ENCODE measurements at places on chromosomes 3 and 15.

DNA sequence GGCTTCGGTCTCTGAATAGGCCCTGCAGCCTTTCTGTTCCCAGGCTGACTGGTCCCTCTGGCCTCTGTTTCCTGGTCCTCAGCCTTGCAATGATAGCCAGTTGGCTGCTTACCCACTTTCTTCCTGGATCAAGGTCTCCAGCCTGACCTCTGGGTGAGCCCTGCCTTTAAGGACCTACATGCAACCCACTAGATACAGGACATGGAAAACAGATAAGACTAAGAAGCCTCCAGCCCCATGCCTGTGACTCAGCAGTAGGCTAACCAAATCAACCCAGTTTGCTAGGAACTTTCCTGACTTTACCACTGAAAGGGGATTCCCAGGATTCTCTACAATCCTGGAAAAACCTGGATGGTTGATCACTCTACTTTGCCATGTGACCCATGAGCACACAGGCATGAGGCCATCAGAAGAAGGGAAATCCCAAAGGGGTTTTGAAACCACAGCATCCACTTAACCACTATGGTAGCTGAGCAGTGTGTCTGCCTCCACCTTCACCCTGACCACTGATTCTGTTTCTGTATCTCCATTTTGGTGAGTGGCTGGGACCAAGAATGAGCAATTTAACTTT lies 188.1 kb downstream of the CHST2 start:
- no peak for DNase-seq

GRCh38 chr3:174206607-174207192 lies 652.4 kb upstream of the NAALADL2 start:
- no peak for DNase-seq

DNA sequence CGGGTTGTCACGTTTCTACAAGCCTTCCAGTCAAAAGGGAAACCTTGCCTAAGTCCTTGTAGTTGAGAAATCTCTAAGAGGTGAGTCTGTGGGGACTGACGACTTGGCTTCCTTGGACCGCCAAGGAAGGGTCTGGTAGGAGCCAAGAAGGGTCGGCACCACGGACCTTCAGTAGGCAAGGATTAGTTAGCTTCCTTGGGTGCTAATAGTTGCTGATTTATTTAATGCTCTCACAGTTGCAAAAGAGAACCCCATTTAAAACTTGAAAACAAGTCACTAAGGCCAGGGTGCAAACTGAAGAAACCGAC lies 361 bp upstream of the LCMT2 start:
- DNase-seq, result no peak

DNA sequence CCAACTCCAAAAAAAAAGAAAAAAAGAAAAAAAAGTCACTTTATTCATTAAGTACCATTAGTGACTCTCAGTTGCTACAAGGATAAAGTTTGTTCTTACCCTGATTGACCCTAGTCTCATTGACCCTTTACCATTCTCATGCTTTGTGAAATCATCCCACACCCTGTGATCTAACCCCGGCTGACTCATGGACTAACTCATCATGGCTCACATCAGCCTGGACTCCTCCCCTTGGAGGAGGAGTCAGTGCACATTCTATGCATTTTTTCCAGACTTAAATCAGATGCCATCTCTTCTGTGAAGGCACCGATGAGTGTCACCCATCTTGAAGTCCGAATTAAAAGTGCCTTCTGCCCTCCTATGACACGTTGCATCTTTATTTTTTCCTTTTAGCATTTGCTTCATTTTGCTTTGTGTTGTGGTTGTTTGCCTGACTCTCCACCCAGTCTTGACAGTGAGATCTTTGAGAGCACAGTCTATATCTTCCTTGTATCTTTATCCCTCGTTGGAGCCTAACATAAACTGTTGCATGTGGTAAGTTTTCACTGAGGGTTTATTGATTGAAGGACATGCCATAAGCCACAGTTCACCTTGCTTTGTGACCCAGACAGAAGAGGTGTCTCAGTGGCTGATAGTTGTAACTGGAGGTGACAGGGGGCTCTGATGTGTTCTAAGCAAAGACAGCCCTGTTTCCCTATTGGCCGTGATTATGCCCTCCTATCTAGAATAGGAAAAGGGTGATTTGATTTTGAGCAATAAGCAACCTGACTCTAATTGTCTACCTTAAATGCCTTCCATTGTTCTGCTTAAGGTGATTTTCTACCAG lies 72.1 kb downstream of the IL1RAP start:
- DNase-seq, result no peak

GRCh38 chr3:3636815-3637214 lies 162.4 kb upstream of the LRRN1 start:
- no peak for DNase-seq

DNA sequence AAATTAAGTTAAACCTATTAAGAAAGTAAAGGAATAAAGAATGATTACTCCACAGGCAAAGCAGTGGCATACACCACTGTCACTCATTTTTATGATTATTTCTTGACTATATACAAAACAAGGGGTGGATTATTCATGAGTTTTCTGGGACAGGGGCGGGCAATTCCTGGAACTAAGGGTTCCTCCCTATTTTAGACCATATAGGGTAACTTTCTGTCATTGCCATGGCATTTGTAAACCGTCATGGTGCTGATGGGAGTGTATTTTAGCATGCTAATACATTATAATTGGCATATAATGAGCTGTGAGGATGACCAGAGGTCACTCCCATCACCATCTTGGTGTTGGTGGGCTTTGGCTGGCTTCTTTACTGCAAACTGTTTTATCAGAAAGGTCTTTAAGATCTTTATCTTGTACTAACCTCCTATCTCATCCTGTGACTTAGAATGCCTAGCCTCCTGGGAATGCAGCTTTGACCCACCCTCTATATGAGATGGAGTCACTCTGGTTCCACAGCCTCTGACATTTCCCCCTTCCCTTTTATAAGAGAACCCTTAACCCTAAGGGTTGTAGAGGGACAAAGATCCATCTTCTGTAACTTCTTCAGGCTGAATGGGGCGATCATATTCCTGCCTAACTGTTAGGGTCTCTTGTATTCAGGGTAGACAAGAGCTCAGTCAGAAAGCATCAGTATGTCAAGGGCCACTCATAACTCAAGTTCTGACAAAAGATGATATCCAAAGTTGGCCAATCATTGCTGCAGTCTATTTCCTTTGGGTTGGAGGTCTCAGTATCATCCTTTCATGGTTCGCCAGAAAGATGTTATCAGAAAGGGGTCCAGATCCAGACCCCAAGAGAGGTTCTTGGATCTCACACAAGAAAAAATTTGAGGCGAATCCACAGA lies 79.5 kb upstream of the LIPC start:
- no peak for DNase-seq

GRCh38 chr3:52568069-52568468 lies 31.7 kb downstream of the UQCC5 start:
- DNase-seq, result no peak

GRCh38 chr3:22115581-22115980 lies 364.6 kb upstream of the ZNF385D start:
- no peak for DNase-seq

DNA sequence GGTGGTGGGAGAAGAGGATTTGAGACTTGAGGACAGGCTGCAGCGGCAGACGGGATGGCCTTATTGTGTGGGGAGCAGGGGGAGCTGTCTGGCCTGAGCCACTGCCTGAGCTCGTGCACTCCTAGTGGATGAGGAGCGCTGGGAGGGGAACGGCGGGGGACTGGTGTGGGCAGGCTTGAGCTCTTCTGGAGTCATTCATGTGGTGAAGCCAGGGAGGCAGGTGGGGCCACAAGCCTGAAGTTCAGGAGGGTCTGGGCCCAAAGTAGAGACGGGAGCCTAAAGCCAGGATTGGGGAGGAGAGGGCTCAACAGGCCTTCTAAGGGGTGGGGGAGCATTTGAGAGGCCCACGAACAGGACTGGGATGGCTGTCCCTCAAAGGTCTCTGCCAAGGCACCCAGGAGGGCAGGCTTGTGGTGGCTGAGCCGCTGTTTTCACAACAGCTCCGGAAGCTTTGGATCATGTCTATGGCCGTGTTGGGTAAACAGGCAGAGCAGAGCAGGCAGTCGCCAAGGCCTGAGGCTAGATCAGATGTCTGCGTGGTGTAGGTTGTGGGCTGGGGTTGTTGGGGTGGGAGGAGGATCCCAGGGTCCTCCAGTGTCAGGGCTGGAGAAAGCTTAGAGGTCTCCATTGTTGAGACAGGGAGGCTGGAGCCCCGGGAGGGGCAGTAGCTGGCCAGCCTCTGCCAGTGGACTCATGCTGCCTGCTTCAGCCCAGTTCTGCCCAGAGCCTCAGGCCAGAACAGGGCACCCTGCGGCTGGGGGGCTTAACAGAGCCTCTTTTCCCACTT lies 8.2 kb downstream of the PRKCD start:
- DNase-seq, result no peak

DNA sequence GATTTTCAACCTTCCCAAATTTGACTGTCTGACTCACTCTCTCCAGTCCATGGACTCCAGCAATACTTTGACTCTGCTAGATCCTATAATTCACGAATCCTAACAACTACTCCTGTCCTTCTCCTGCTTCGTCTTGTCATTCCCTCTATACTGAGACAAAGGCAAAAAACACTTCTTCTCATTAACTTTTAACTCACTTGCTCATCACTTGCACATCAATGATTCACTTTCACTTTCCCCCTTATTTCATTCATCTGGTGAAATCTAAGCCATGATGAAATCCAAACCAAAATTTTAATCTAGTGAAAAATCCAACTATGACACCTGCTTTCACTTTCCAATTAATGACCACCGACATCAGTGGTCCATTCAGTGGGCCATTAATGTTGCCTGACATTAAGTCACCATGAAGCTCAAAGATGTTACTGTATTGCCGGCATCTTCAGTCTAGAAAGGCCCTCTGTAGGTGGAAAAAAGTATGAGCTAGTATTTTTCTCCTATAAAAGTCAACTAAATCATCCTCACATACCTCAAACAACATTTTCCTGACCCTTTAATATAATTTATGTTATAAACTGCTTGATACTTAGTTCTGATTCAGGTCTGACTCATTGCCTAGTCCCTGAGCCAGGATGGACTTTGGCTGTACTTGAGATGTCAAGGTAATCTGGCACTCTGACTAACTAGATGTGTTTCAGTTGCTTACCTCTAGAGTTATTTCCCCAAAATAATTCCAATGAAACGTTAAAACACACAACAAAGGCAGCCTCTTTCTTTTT lies 158.6 kb downstream of the CNTN6 start:
- no peak for DNase-seq

GRCh38 chr3:37745076-37745475 lies 116.6 kb upstream of the CTDSPL start:
- DNase-seq, result no peak

DNA sequence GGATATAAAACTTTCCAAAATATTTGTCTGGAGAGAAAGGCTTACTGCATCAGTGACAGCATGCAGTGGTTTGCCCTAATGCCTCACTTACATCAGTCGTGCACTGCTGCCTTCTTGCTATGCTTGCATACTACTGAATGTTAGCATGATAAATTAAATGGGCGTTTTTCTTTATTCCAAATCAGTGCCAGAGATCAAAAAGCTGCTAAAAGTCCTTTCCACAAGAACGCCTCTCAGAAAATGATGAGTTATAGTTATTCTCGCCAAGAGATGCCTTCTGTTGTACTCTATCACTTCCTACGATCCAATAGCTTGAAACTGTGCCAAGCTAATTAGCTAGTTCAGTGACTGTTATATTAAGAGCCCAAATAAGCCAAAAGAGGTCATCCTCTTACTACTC lies 345.8 kb upstream of the ROBO2 start:
- no peak for DNase-seq

DNA sequence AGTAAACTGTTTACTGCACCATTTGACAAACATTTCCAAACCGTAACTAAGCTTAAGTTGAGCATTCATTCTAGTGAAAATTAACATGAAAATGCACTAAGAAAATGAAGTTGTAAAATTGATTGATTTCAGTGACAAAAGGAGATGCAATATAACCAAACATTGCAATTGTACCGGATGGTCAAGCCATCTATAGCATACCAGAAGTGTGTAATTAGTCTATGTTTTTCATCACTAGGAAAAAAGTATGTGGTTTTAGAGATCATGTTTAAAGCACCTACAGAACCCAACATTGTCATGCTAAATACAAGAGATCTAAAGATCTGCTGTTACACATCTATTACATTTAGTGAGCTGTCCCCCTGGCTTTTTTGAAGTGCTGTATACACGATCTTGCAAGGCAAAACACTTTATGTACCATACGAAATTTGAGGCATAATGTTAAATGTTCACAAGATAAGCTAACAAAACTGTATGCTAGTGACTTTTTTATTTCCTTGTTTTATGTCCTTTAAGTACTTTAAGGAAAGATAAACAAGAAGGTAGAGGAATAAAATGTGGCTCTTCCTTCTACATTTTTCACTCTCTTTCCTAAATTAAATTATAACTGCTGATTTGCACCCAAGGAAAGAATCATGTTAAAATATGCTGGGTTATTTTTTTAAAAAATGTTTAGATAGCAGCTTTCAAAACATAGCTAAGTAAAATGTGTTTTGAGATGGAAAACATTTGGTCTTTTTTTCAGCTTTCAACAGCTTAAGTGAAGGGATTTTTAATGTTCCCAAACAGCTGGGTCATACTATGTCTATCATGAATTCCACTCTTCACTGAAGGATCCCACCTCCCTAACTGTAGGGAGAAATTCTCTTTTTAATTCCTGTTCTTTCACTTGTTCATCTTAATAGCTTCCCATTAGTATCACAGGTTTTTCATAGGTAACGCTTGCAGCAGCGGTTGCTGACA lies 498.0 kb downstream of the MECOM start:
- no peak for DNase-seq

DNA sequence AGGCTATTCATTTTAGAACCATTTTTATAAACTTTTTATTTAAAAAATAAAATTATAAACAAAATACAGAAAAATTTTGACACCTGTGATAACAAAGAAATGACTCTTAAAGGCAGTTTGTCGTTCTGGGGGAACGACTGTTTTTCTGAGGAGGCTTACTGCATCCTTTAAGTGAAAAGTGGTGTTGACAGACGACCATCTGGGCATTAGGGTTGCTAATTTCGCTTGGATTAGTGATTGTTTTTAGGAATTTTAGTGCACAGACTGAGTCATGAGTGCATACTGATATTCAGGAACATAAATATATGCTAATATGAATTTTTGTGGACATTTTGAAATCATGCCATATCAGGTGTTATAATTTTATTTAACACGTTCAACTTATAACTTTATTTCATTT lies 28.5 kb downstream of the OSTN start:
- no peak for DNase-seq

DNA sequence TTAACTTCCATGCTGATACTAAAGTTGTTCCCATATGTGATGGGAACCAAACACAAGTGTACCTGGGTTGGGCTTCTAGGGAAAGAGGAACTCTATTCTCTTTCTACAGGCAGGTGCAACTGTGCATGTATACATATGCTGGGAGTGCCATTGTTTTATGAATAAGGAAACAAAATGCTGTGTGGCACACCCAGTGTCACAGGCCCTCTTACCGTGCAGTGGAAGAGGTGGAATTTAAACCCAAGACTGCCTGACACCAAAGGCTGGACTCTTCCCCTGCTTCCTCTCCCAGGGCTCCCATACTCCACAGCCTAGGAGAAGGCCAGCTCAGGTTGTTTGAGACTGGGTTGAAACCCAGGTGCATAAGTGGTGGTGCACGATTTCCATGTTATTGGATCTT lies 1.9 kb upstream of the FETUB start:
- DNase-seq, result no peak

GRCh38 chr3:84825817-84826216 lies 133.0 kb upstream of the CADM2 start:
- DNase-seq, result no peak
